ENCODE measurements at places on chromosomes 11 and 22.

DNA sequence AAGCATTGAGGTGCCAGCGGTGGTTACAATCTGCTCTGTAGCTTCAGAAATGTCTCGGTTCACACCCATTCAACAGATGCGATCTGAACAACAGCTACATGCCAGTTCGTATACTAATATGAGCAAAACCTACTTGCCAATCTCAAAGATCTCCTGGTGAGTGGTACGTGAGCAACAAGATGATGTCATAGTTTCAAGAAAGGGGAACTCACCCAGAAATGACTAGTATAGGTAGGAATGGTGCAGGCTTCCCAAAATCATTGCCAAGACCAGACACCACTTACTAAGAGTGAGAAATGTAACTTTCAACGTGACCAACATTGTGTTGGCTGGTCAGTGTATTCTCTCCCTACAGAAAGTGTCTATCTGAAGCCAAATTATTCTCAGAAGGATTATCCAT, 31.1 kb downstream of the OR6Q1 start:
- DNase-seq = no peak

DNA sequence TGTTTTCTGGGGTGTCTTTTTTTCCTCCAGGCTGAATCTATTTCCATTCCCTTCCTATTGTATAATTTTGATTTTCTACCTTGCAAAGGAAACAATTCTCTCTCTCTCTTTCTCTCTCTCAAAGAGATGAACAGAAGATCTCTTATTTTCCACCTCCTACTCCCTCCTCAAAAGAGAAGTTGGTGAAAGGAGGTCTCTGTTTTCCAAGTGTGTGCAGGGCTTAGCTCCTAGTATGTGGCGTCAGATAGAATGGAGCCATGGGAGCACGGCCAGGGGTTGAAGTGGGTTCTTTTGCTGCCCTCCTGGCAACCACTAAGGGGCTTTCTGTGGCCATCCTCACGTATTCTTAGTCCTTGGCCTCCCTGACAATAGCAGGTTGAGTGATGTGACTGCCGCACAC, 480 bp downstream of the TRIM34 start:
- no peak for DNase-seq

GRCh38 chr22:42418811-42419242, 13.4 kb downstream of the NFAM1 start:
- DNase-seq = peak; percentile 83

DNA sequence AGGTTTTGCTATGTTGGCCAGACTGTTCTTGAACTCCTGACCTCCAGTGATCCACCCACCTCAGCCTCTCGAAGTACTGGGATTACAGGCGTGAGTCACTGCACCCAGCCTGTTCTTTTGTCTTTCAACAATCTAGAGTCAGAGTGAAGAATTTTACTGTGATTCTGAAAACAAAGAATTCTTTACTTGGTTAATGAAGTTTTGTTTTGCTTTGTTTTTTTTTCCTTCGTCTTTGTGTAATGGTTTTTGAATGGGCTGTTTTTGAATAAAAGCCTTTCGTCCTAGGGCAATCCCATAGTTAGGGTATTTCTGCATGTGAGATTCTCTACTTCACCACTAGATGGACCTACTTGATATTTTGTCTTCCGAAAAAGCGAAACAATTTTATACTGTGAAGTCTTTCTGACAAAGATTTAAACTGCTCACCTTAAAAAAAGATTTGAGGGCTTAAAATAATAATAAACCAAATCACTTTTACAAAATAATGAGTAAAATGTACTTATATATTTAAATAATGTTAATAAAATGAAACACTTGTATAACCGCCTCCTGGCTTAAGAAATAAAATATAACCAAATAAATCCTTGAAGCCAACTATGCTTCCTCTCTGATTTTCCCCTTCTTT, 43.4 kb upstream of the SC5D start:
- DNase-seq = peak; percentile 50

GRCh38 chr11:86249307-86250098, 5.0 kb downstream of the EED start:
- peak; percentile 9 for DNase-seq
